NCI-H774 (cell line): ENCODE measurements at places on chromosomes 4 and X.

DNA sequence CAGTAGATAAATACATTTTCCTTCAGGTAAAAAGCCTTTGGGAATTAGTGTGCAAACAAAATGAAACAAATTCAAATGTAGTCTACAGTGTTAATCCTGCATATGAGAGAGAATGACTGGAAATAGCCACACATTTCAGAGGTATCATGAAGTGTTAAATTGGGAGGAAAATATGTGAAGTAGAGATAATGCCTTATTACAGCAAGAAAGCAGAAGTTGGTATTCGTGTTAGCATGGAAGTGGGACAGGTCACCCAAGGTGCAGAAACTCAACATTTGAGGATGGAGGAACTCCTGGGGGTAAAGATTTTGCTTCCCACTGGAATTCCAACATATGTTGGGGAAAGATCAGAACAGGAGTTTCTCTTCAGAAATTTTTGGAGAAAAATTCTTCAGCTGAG is 51.3 kb downstream of the EMCN start:
- DNase-seq, result no peak

DNA sequence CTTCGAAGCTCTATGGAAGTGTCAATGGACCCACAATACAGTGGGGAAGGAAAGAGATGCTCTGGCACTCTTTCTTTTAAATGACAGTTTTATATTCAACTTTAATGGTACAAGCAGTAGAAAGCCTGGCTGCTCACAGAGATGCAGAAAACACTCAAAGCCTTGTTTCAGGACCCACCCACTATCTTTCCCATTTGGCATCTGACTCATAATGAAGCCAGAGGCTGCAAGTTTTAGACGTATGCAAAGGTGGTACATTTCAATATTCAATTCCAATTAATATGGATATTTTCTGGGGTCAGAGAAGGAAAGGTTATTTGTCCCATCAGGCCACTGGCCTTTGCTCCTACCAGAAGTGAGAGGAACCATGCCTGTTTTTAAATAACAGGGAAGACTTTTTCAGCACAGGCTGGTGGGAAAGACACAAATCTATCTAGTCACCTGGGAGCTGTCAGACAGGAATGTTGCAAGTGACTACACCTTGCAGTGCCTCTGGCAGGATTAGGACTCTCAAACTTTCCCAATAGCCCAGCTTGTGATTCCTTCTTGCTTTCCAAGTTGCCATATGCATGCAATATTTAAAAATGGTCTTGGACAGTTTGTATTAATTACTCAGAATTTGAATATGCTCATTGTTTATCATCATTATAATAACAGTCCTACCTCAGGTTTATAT is 70.0 kb upstream of the RAB40AL start:
- no peak for DNase-seq

DNA sequence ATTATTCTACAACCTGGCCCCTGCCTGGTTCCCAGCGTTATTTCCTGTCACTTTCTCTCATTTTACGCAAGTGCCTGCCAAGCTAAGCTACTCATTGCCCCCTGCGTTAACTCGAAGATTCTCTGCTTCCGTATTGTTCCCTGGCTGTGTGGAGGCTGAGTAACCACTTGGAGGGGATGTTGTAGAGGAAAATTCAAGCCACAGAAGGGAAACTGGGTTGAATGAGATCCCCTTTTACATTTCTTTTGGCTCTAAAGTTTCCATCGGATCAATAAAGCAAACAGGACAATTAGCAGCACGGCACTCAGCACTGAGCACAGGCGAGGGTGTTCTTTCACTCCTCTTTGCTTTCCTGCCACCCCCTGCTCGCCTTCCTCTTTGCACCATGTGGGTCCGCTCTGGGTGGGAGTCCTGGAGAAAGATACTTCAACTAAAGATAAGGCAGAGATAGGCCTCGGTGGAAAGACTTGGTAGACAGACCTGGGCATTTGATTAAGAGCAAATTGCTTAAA is 4.2 kb upstream of the TMSB4X start:
- DNase-seq, result no peak

DNA sequence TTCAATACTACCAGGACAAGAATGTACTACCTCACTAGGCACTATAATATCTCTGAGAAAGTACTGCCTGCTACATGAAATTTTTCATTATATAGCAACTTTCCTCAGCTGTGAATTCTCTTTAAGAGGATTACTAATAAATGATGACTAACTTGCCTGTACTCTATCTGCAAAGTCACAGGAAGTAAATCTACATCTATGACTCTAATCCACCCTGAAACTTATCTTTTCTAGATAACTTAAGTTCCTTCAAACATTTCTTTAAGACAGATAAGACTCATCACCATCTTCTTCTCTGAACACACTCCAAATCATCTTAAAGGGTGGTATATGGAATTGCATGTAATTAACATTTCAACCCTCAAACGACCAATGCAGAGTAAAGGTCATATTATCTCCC is 28.8 kb downstream of the RPS6KA3 start:
- no peak for DNase-seq

GRCh38 chr4:110245577-110245976 is 47.2 kb upstream of the ELOVL6 start:
- DNase-seq, result no peak

DNA sequence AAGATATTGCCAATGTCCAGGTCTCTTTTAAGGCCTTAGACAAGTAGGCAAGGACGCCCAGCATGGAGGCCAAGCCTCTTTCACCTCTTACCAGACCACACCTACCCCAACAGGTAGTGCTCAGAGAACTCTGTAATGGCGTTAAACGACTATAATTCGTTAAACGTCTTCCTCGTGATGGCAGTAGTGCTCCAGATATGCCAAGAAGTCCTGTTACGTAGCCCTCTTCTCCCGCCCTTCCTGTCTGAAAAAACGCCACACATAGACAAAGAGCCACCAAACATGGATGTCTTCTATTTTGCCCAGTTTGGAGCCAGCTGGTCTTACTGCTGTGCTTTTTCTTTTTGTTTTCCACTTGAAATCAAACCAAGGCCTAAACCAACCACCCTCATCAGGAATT is 190.7 kb downstream of the OR13H1 start:
- no peak for DNase-seq

DNA sequence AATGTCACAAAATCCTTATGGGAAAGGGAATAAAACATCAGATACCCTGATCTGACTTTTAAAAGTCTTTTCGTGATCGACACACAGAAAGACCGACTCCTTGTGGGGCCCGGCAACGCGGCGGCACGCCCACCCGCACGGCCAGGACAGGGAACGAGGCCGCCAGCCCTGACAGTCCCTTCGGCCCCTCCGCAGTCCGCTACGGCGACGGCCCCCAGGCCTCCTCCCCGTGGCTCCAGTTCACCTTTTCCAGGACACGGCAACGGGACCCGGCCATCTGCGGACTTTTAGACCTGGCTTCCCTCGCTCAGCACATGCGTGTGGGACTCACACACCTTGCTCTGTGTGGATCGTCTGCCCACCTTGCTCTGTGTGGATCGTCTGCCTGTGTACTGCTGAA is 33.6 kb upstream of the GTPBP6 start:
- DNase-seq, result no peak

GRCh38 chr4:153018684-153019083 is 82.6 kb downstream of the FHDC1 start:
- no peak for DNase-seq

DNA sequence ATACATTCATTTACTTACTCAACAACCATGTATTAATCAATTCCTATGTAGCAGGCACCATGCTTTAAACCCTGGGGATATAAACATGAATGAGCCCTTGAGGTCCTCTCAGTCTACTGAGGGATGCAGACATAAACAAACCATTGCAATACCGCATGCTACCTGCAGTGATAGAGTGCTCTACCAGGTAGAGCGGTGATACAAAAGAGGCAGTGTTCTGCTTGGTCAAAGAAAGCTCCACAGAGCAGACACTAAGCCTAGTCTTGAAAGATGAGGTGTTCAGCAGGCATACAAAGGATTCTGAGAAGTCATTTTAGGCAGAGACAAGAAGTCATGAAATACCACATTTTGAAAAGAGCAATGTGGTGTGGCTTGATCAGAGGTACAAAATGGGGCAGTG is 26.9 kb upstream of the AMOT start:
- no peak for DNase-seq

GRCh38 chrX:112698946-112699345 is 19.2 kb upstream of the LHFPL1 start:
- no peak for DNase-seq

GRCh38 chr4:32477518-32477917 is 1757.3 kb downstream of the PCDH7 start:
- no peak for DNase-seq

DNA sequence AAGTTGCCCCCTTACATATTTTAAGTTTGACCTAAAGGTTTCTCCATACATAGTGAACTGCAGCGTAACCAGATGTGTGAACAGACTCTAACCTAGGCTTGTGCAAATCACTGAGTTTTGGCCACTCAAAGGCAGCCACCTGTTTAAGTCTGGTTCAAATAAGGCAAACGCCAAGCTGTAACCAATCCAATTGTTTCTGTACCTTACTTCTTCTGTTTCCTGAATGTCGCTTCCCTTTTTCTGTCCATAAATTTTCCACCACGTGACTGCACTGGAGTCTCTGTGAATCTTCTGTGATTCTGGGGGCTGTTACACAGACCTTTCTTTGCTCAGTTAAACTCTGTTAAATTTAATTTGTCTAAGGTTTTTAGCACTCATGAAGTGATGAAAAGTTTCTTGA is 618.8 kb downstream of the GLUD2 start:
- DNase-seq, result no peak

DNA sequence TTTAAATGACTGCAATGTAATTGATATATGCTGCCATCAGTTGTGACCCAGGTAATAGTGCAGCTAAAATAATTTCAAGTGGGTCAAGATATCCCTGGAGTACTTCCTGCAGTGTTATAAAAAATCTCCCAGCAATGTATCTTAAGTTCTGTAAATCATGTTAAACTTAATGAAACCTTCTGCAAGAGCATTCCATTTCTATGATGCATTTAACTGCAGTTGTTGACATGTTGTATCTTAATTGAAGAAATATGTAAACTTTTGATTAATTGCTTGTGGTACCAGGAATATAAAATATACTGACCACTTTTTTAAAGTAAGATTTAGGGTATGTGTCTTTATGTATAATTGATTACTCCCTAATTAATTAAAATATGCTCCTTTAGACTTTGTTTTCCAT is 213.6 kb downstream of the AFF2 start:
- DNase-seq, result no peak

GRCh38 chrX:109357706-109358105 is 124.2 kb downstream of the GUCY2F start:
- DNase-seq, result no peak

DNA sequence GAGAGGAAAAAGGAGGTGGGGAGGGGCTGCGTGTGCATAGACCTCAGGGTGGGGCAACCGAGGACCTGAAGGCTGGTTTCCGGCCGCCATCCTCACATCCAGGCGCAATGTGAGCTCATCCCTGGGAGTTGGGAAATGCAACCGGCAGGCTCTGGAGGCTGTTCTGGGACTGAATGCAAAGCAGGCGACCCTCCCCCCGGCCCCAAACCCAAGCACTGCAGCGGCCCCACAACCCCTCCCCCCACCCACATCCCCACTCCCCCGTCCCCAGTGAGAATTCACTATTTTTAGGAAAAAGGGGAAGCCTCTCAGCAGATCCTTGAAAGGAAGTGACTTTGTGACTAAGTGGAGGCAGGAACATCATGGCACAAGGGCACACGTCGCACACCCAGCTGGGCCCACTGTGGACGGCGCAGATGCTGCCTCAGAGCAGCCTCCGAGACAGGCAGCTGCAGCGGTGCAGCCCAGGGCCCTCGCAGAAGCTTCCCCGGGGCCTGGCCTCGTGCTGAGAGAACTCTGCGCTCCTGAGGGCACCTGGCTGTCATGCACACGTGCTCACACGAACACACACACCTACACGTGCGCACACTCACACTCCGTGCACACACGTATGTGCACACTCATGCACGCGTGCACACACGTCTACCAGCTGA is 1.3 kb upstream of the PDE6B start:
- no peak for DNase-seq

GRCh38 chrX:14926471-14926870 is 53.2 kb downstream of the MOSPD2 start:
- no peak for DNase-seq

GRCh38 chr4:127968586-127968985 is 3.4 kb downstream of the ABHD18 start:
- DNase-seq, result no peak

DNA sequence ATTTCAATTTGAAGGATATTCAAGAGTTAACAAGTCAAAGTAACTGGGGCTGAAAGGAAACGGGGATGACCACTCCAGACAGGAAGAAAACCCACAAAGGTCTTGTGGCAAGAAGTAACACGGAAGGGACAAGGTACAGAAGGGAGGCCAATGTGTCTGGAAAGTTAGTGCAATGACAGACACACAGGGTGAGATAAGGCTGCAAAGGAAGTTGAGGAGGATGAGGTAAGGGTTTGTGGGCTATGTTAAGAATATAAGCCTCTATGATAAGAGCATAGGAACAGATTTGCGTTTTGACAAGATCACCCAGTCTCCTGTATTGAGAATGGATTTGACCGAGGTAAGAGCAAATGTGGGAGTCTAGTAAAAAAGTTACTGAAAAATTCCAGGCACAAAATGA is 21.9 kb upstream of the EMCN start:
- no peak for DNase-seq

GRCh38 chrX:36957425-36958328 is 50.5 kb upstream of the FAM47C start:
- no peak for DNase-seq

DNA sequence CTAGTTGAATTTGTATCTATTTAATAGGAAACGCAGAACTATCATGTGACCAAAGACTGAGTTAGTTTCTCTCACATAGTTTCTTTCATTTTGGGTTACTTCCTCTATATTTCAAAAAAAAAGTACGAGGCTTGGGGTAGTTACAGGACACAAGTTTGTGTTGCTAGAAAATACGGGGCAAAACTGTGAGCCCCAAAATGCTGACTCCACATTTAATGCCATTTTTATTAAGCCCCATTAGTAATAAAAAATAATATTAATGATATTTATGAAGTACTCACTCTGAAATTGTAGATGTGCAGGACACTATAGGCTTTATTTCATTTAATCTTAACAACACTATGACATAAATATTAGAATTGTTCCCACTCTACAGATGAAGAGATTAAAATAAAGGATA is 268.6 kb downstream of the DTHD1 start:
- DNase-seq, result no peak

GRCh38 chrX:1387141-1387776 is 4.7 kb downstream of the SLC25A6 start:
- no peak for DNase-seq

GRCh38 chr4:113468165-113469022 is 293.1 kb downstream of the CAMK2D start:
- no peak for DNase-seq
